ENCODE measurements at places on chromosomes 2 and 18.
A peak's percentile ranks its signal among the peaks of the same experiment; 100 is the strongest.

- no peak for DNase-seq
Measured at GRCh38 chr2:232534940-232535651, 4.4 kb upstream of the CHRNG start.

DNA sequence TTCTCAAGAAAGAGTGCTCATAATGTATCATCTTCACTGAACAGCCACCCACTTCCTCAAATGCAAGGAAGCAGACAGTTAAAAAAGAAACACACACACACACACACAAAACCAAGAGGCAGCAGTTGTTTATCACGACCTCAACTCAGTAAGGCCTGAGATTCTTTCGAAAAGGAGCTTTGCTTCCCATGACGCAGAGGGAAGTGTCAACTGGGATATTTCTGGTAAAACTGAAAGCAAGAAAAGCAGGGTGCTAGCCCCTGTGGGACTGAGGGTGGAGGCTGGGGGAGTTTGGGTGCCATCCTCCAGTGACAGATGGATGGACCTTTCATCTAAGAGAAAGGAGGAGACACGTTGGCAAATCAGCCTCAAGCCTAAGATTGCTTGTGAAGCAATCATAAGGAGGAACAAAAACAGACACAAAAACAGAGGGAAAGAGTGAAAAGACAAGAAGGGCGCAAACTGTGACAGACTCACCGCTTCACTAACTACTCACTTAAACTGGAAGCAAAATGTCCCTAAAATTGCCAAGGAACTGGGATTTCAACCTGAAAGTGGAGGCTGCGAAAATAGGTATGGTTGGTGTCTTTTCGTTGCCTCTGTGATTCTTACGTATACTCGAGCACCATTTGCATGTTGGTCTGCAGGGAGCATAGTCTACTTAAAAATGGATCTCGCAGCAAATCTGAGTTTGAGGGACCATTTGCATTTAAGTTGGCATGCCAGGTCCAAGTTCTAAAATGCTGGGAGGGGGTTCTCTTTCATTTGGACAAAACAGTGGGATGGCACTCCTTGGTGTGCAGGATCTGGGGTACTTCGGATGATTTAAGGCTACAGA is at the start of gene ARHGAP25:
Gene ARHGAP25, plus strand, starts transcription at position 124 of the 838 bp plus-strand sequence. Its CDS starts 389 bp downstream, at position 513.
- no peak for DNase-seq

DNA sequence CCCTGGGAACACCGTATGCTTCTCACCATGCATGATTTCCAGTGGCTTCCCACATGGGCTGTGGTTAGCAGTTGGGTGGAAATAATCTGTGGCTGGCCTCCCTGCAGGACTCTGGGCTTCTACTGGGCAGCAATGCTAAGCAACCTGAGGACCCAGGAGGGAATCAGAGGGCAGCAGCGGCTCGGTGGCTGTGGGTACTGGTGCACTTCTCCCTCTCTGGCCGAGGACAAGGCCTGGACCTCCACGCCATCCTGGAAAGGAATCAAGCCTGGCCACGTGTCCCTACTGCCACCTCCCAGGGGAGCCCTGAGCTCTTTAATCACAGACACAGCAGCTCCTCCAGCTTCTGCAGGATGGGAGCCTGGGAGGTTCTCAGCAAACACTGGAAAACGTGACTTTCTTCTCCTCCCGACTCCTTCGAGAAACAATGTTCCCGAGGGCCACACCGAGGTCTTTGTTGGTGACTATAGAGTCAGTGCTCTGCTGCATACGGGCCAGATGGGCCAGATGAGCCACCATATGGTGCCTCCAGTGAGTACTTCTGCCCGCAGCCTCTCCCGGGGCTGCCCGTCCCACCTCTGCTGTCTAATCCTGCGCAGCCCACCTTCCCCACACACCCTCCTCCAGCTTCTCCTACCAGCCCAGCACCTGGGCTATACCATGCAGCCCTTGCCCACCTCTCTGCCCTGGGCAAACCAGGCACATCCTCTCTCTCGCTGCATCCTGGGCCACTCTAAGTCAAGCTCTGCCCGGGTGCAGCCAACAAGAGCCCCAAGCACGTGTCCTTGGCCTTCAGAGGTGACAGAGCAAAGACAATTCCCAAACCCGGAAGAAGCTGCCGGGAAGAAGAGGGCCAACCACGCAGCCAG is 42.8 kb upstream of the OTOS start:
- no peak for DNase-seq

DNA sequence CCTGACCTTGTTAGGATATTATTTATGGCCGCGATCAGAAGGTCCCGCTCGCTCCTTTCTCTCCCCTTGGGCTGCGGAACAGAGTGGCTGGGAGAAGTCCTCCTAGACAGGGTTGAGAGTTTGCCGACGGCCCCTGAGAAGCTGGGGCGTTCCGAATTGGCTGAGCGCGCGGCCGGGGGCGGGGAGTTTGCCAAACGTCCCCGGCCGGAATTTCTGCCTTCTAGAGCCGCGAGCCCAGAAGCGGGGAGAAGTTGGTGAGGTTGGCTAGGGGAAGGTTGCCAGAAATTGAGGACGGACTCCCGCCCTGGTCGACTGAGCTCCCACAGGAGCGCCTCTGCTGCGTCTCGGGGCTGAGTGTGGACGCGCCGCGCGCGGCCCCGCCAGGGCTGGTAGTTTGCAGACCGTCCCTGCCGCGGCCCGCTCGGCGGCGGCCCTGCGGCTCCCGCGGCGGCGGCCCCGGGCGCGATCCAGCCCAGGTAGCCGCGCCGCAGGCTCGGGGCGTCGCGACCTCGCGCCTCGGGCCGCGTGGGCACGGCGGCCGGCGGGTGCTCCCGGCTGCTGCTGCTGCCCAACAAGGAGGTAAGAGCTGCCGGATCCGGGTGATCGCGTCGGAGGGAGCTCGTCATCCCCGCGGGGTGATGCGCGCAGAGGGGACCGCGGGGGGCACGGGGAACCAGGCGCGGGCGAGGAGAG is 134.0 kb upstream of the MGAT5 start:
- DNase-seq: peak; percentile 88

DNA sequence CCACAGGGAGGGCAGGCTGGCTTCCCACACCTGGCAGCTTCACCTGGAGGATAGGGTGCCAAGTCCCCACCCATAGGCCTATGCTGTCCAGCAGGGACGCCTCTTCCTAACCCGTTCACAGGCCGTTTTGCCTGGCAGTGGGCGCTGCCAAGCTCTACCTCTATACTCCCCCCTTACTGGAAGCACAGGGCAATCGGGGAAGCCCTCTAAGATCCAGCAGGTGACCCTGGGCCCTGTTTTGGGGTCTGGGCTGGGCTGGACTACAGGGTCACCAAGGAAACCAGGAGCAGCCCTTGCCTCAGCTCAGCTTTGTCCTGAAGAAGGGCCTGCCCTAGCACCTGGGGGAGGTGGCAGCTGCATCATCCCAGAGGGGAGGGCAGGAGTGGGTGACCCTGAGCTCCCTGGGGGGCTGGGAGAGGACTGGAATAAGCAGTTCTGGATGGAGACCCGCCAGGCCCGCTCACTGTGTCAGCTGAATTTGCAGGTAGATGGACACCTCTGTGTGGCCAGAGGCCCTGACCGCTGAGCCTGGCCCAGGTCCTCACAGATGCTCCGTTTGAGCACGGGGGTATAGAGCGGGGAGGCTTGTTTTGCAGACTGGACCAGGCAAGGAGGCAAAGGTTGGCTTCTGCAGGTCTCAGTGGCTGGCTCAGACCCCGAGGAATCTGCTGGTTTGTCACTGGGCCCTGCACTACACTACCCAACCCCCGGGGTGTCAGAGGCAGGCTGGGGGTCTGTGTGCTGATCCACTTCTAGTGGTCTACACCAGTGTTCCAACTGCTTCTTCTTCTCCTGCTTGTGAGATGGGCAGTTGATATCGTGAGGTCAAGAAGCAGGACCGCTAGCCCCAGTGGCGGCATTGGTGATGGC is 163.1 kb downstream of the ASB1 start:
- DNase-seq: no peak

DNA sequence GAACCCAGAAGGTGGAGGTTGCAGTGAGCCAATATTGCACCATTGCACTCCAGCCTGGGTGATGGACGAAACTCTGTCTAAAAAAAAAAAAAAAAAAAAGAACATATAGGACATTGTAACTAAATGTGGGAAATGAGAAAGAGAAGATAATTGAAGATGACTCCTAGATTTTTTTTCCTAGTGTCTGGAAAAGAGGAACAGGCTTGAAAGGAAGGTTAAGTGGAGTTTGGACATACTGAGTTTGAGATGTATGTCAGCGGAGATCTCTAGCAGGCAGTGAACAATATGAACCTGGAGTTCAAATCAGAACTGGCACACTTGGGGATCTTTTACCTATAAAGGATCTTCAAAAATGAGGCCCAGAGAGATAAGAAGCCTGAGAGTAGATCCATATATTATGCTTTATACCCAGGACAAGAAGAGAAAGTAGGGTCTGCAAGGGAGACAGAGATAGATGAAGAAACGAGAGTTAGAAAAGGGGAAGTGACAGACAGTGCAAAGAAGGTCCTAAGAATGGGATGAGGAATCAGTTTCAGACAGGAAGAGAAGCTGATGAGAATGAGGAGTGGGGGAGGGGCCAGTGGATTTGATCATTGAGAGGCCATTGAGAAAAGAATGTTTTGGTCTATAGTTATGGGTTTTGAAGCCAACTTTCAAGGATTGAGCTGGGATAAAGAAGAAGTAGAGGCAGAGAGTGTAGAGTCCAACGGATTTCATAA is 46.9 kb upstream of the CD28 start:
- no peak for DNase-seq

DNA sequence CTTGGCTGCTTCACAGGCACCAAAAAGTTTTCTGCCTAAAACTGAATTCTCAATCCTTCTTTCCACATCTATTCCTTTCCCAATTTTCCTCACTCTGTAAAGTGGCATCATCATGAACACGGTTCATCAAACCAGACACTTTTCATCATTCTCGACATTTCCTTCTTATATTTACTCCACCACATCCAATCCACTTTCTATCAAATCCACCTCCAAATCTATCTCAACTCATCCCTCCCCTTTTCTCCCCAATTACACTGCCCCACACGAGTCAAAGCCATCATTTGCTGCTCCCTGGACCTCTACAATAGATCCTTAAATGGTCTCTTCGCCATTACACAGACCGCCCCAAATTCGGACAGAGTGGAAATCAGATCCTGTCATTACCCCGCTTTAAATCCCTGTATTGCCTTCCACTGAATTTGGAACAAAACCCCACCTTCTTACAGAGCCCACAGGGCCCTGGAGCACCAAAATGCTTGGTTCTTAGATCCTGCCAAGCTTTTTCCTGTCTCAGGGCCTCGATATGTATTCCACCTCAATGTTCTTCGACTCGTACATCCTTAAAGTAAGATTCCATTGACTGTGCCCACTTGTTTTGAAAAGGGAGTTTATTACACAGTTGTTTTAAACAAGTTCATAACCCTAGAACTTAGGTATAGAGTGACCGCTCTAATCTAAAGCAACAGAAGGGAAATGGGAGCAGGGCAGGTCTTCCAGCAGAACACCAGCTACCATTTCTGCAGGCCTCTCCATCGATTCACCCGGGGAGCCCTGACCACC is 856 bp downstream of the ACAA2 start:
- DNase-seq: no peak

- peak; percentile 76 for DNase-seq
Measured at GRCh38 chr2:36482576-36483214, 115.3 kb downstream of the FEZ2 start.

GRCh38 chr2:202831242-202832220 is 40.0 kb downstream of the ICA1L start:
- DNase-seq: peak; percentile 79

DNA sequence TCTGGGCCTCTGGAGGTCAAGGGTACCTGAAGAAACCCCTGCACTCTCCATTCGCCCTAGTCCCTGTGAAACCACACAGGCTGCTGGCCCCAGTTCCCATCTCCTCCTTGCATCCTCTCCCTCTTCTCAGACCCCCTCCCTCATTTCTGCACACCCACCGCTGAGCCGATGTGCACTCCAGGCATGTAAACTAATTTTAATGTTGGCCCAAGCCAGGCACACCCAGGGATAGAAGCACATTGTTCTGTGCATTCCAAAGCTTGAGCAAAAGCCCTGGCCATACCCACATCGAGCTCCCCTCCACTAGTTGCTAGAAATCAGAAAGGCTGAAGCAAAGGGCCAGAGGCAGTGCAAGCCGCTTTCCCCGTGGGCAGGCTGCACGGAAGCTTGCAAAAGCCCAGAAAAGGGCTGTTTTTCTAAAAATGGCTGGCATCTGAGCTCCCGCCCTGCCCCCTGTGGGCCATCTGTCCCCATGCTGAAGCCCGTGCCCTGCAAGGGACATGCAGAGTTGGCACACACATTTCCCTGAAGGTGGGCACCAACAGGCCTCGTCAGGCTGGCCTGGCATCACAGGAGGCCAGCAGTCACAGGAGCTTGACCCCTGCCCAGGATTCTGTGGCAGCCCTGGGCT is 181.6 kb downstream of the SMAD7 start:
- DNase-seq: no peak

- no peak for DNase-seq
Measured at GRCh38 chr2:207265332-207265731, 99.6 kb upstream of the KLF7 start.

DNA sequence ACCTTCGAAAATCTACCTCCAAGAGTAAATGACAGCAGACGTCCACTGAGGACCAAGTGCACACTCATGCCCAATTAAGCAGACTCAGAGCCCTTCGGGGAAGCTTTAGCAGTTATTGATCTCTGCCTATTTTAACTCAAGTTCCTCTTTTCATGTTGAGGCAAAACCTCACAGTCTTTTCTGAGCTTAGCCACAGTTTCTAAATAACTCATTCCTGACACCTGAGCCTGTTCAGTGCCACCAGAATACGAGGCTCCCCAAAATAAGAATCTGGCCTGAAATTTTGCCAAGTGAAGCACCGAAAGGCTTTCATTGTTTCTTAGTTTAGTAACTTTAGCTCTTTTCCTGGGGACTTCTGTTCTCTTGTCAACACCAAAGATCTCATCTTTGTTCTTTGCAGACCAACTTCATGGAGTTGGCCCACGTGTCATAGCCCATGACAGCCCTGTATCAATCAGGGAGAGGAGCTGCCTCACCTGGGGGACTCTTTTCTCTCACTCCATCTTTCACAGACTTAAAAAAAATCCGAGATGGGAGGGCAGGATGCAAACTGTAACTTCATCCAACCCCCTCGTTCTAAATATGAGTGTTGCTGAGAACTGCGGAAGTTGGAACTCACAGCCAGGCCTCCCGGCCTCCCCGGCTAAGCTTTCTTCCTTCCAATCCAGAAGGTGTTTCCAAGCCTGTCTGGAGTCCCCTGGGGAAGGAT is 22.2 kb downstream of the INPP5D start:
- no peak for DNase-seq

DNA sequence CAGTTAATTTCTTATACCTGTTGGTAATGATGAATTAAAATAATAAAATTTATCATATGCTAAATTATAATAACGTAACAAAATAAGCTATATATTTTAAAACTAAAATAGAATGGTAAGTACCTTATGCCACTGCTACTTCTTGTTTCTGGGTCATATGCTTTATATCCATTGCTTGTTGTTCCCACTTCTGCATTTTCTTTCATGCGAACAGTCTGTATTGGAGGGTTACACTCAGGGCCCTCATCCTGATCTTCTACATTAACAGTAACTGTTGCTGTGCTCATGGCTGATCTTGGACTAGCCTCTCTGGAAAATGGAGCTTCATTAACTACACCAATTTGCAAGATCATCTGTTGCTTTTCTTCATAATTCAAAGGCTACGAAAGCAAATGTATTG is 22.2 kb downstream of the DSC2 start:
- DNase-seq: no peak

GRCh38 chr18:3683483-3683882 is 233.5 kb downstream of the TGIF1 start:
- DNase-seq: no peak

- no peak for DNase-seq
Measured at GRCh38 chr2:8510519-8510918, 171.3 kb upstream of the ID2 start.

- DNase-seq: no peak
Measured at GRCh38 chr2:236916181-236916580, 169.5 kb upstream of the COPS8 start.

- DNase-seq: no peak
Measured at GRCh38 chr18:76791106-76791505, 31.3 kb upstream of the ZNF236 start.
